Panc1 (cell line): ENCODE measurements at places on chromosomes 7 and 10.

DNA sequence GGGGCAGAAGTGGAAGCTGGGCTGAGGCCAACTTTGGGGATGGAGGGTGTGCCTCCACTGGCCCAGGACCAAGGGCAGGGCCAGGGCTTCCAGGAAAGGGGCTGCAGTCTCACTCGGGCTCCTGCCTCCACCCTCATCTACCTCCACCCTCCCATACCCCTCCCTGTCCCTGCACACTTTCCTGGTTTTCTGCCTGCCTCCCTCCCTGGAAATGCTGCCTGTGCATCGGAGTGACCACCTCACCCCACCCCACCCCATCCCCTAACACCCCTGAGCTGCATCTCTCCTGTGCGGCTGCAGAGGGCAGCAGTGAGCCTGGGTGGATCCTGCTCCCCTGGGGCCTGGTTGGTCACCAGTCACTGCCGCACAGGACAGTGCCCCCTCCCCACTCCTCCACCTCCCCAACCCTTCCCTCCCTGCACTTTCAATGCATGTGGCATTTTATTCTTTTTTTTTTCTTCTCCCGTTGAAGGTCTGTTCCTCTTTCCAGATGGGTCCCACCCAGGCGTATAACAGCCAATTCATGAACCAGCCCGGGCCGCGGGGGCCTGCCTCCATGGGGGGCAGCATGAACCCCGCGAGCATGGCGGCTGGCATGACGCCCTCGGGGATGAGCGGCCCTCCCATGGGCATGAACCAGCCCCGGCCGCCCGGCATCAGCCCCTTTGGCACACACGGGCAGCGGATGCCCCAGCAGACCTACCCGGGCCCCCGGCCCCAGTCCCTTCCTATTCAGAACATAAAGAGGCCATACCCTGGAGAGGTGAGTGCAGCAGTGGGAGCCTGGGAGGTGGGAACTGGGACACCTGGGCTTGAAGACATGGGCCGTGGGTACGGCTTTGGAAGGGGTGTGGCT, 54.1 kb upstream of the PPIF start:
- H3K36me3 ChIP-seq: no peaks in the 10 kb centered on the region; the same call in 1 of the 2 replicates
- H3K27me3 ChIP-seq: no peaks in the 10 kb centered on the region
- no peaks in the 10 kb centered on the region for H3K4me1 ChIP-seq
- H3K27ac ChIP-seq: no peak overlapping the region

- H3K27ac ChIP-seq: no peak overlapping the region
- DNase-seq: no peak
- no peaks in the 10 kb centered on the region for H3K36me3 ChIP-seq
- no peaks in the 10 kb centered on the region for H3K4me1 ChIP-seq
Observed at GRCh38 chr10:88194041-88194887, 330.8 kb downstream of the PTEN start.

GRCh38 chr7:26479581-26479980, 187.9 kb downstream of the SNX10 start:
- no peaks in the 10 kb centered on the region; the same call in 1 of the 2 replicates for H3K27me3 ChIP-seq
- no peaks in the 10 kb centered on the region for H3K36me3 ChIP-seq
- no peak overlapping the region for H3K4me3 ChIP-seq
- H3K4me1 ChIP-seq: no peaks in the 10 kb centered on the region

GRCh38 chr10:15625261-15625660, 94.5 kb downstream of the ITGA8 start:
- DNase-seq: no peak
- H3K36me3 ChIP-seq: no peaks in the 10 kb centered on the region; the same call in 1 of the 2 replicates
- peaks cover 2% of the 10 kb centered on the region; the same call in 1 of the 2 replicates for H3K27me3 ChIP-seq
- H3K4me1 ChIP-seq: no peaks in the 10 kb centered on the region
- no peak overlapping the region for H3K4me3 ChIP-seq

DNA sequence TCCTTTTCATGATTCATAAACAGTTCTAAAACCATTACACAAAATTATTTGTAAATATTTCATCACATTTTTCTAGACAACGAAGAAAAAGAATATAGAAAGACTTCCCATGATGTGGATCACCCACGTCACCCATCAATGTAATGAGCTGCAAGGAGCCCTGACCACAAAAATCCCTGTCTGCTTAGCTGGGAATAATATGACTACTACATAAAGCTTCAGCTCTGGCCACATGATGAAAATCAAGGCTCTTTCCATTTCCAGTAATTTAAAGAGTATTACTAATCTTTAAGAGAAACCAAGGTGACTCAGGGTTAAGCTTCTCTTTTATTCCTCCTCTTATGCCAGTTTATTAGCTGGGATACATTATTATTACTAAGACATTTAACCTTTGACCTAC, 180.8 kb upstream of the CACNA2D1 start:
- no peaks in the 10 kb centered on the region for H3K4me1 ChIP-seq
- H3K36me3 ChIP-seq: no peaks in the 10 kb centered on the region
- no peak overlapping the region for H3K4me3 ChIP-seq
- H3K27ac ChIP-seq: no peak overlapping the region
- DNase-seq: no peak
- H3K27me3 ChIP-seq: no peaks in the 10 kb centered on the region

- H3K4me1 ChIP-seq: peaks cover 17% of the 10 kb centered on the region
- H3K4me3 ChIP-seq: no peak overlapping the region
- no peaks in the 10 kb centered on the region for H3K27me3 ChIP-seq
- no peaks in the 10 kb centered on the region for H3K36me3 ChIP-seq
Observed at GRCh38 chr7:45979275-45980180, 58.5 kb upstream of the IGFBP3 start.

DNA sequence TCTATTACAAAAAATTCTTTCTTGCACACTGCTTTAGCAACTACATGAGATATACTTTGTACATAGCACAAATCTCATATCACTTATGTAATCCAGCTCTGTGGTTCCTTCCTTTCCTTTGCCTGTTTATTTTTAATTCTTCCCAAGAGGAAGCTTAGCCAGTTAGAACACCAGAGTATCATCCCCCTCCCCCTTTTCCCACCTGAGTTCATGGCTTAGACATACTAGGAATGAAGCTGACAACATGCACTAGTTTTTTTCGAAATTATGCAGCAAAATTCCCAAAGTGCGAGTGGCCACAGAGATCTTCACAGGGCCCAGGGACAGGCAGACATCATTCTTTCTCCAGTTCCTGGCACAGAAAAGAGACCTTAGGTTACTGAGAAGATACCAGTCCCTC, 17.8 kb downstream of the CAV1 start:
- peak overlapping the region; percentile 82 for H3K27ac ChIP-seq
- H3K4me3 ChIP-seq: no peak overlapping the region
- H3K36me3 ChIP-seq: peaks cover 36% of the 10 kb centered on the region
- DNase-seq: no peak
- no peaks in the 10 kb centered on the region for H3K27me3 ChIP-seq

- peaks cover 19% of the 10 kb centered on the region for H3K4me1 ChIP-seq
- no peak for DNase-seq
- H3K27me3 ChIP-seq: no peaks in the 10 kb centered on the region
- H3K36me3 ChIP-seq: no peaks in the 10 kb centered on the region
- H3K27ac ChIP-seq: peak overlapping the region; percentile 72
Observed at GRCh38 chr10:89351780-89352597, 24.2 kb downstream of the IFIT3 start.

DNA sequence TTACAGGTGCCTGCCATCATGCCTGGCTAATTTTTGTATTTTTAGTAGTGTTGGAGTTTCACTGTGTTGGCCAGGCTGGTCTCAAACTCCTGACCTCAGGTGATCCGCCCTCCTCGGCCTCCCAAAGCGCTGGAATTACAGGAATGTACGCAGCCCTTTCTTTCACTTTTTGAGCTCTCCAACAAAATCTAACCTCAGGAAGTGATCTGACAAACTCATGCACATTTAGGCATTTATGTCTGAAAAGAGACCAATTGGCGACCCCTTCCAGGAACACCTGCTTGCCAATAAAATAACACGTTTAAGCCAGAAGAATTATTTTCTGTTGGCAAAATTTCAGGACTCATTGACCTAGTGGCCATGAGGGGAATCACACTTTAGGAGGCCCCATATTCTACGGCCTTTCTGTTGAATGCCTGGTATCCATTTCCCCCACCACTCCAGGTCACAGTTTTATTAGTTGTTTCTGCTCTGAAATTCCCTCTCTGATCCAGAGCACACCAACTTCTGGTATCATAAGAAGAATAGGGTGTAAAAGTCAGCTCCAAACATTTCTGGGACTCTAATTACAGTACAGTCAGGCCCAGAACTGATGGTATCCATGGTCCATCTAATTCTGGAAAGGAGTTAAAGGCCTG, 65.8 kb upstream of the FRMD4A start:
- H3K27me3 ChIP-seq: no peaks in the 10 kb centered on the region
- DNase-seq: no peak
- no peak overlapping the region for H3K27ac ChIP-seq
- no peaks in the 10 kb centered on the region for H3K4me1 ChIP-seq
- H3K4me3 ChIP-seq: no peak overlapping the region
- H3K36me3 ChIP-seq: no peaks in the 10 kb centered on the region

DNA sequence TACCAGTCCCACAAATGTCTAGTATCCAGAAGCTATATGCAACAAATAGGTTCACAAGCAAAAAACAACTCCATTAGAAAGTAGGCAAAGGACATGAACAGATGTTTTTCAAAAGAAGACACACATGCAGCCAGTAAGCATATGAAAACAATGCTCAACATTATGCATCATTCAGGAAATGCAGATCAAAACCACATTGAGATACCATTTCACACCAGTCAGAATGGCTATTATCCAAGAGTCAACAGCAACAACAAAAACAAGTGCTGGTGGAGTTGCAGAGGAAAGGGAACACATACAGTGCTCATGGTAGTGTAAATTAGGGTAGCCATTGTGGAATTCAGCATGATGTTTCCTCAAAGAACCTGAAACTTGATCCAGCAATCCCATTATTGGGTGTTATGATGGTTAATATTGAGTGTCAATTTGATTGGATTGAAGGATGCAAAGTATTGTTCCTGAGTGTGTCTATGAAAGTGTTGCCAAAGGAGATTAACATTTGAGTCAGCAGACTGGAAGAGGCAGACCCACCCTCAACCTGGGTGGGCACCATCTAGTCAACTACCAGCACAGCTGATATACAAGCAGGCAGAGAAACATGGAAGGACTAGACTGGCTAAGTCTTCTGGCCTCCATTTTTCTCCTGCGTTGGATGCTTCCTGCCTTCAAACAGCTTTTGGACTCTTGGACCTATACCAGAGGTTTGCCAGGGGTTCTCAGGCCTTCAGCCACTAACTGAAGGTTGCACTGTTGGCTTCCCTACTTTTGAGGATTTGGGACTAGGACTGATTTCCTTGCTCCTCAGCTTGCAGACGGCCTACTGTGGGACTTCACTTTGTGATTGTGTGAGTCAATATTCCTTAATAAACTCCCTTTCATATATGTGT, 218.4 kb upstream of the SEMA3D start:
- no peak overlapping the region for H3K4me3 ChIP-seq
- H3K36me3 ChIP-seq: no peaks in the 10 kb centered on the region
- no peak for DNase-seq
- H3K4me1 ChIP-seq: no peaks in the 10 kb centered on the region
- H3K27me3 ChIP-seq: no peaks in the 10 kb centered on the region

- H3K27me3 ChIP-seq: no peaks in the 10 kb centered on the region
- no peaks in the 10 kb centered on the region for H3K4me1 ChIP-seq
- H3K36me3 ChIP-seq: no peaks in the 10 kb centered on the region
- H3K4me3 ChIP-seq: no peak overlapping the region
- H3K27ac ChIP-seq: no peak overlapping the region
- no peak for DNase-seq
Observed at GRCh38 chr7:139294241-139294640, 46.9 kb upstream of the FMC1 start.

- no peak overlapping the region for H3K4me3 ChIP-seq
- no peaks in the 10 kb centered on the region for H3K27me3 ChIP-seq
- H3K4me1 ChIP-seq: no peaks in the 10 kb centered on the region
- no peak for DNase-seq
Observed at GRCh38 chr7:303884-304573, 14.1 kb downstream of the FOXL3 start.

GRCh38 chr7:135247746-135248471, 14.3 kb downstream of the STRA8 start:
- H3K4me1 ChIP-seq: no peaks in the 10 kb centered on the region
- no peak overlapping the region for H3K4me3 ChIP-seq
- no peak for DNase-seq
- peaks cover 2% of the 10 kb centered on the region; the same call in 1 of the 2 replicates for H3K27me3 ChIP-seq

DNA sequence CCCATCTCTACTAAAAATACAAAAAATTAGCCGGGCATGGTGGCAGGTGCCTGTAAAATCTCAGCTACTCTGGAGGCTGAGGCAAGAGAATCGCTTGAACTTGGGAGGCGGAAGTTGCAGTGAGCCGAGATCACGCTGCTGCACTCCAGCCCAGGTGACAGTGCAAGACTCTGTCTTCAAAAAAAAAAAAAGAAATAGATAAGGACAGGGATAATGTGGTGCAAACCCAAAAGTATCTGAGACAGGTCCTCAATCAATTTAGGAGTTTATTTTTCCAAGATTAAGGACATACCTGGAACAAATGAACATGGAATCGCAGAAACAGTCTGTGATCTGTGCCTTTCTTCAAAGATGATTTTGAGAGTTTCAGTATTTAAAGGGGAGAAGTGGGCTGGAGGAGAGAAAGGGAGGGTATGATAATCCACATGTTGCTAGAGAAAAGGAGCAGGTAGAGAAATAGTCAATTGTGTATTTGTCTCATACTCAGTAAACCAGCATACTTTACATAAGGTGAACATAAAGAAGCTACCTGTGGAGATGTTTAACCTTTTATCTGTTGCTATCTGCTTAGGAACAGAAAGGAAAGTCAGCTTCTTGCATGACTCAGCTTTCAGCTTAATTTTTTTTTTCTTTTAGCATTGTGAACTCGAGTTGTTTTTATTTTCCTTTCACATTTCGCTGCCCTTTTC, 4.9 kb upstream of the MTPN start:
- H3K36me3 ChIP-seq: no peaks in the 10 kb centered on the region
- H3K27me3 ChIP-seq: no peaks in the 10 kb centered on the region
- no peaks in the 10 kb centered on the region for H3K4me1 ChIP-seq
- H3K27ac ChIP-seq: no peak overlapping the region
- no peak overlapping the region for H3K4me3 ChIP-seq
- DNase-seq: no peak

DNA sequence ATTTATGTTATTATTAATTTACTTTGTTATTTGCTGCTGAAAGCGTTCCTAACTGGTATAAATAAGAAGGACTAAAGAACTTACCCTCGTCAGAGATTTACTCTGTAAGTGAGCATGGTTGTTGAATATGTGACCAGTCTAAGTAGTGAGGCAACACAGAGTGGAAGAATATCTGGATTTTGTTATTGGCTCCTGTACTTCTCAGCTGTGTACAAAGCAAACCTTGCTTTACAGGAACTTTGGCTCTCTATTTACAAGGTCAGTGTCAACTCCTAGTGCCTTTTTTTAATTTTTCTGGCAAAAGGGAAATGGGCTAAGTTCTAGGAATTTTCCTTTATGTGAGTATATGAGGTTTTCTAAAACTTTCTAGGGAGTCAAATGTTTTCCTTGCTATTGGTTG, 35.6 kb downstream of the PDK4 start:
- H3K4me3 ChIP-seq: no peak overlapping the region
- H3K27ac ChIP-seq: no peak overlapping the region
- no peak for DNase-seq
- no peaks in the 10 kb centered on the region for H3K27me3 ChIP-seq

GRCh38 chr10:35210961-35211360, 84.3 kb downstream of the CREM start:
- H3K27me3 ChIP-seq: no peaks in the 10 kb centered on the region
- H3K4me1 ChIP-seq: no peaks in the 10 kb centered on the region
- H3K4me3 ChIP-seq: no peak overlapping the region
